ENCODE measurements at places on chromosomes 4 and X. TPM values are rescaled to one million over a fixed set of nuclear protein-coding genes. Genes with fewer than 3 reads are reported as not detected.

The SSX4B gene
- total RNA-seq, result not detected

The NLGN3 gene
- total RNA-seq, result 1.1 TPM

The ZIC3 gene
- not detected for total RNA-seq

The MAB21L2 gene
- not detected for total RNA-seq

The NEUROG2 gene
- 0.18 TPM for total RNA-seq

The TCP11X2 gene
- not detected for total RNA-seq

The HS3ST1 gene
- 0.51 TPM for total RNA-seq

The MAGEA9B gene
- total RNA-seq, result not detected

The MUC7 gene
- total RNA-seq, result not detected

The TRIML2 gene
- not detected for total RNA-seq

The RHOXF2B gene
- total RNA-seq, result not detected

The ERAS gene
- not detected for total RNA-seq

The CLDN22 gene
- total RNA-seq, result not detected

The CFAP47 gene
- not detected for total RNA-seq

The ATP10D gene
- 1.6 TPM for total RNA-seq

The SPP1 gene
- 1.0 TPM for total RNA-seq

The IL21 gene
- 138 TPM for total RNA-seq

The CAPN6 gene
- total RNA-seq, result not detected

The C1GALT1C1 gene
- total RNA-seq, result 23.7 TPM

The CFAP99 gene
- total RNA-seq, result not detected

The USP26 gene
- total RNA-seq, result not detected

The RXFP1 gene
- not detected for total RNA-seq

The MAGEE2 gene
- not detected for total RNA-seq

The PPA2 gene
- 67.2 TPM for total RNA-seq

The PPP1R2C gene
- not detected for total RNA-seq

The REELD1 gene
- total RNA-seq, result not detected

The CCDC110 gene
- total RNA-seq, result not detected

The MMAA gene
- total RNA-seq, result 18.1 TPM

The FRG1 gene
- 84.4 TPM for total RNA-seq

The SULT1B1 gene
- 0.17 TPM for total RNA-seq

The RGS12 gene
- total RNA-seq, result 3.6 TPM

The TRIM60 gene
- not detected for total RNA-seq

The ENAM gene
- total RNA-seq, result not detected

The GABRG1 gene
- total RNA-seq, result not detected

The MAP3K15 gene
- total RNA-seq, result 0.18 TPM

The CLNK gene
- total RNA-seq, result 0.57 TPM

The NAP1L2 gene
- 1.8 TPM for total RNA-seq

The S100P gene
- 1.9 TPM for total RNA-seq

The CYSLTR1 gene
- 13.9 TPM for total RNA-seq

The CT45A5 gene
- total RNA-seq, result not detected

The ATP2B3 gene
- total RNA-seq, result 0.05 TPM

The ATOH1 gene
- total RNA-seq, result not detected

The BEND4 gene
- total RNA-seq, result 0.47 TPM

The TCEAL5 gene
- total RNA-seq, result not detected

The DCAF8L2 gene
- total RNA-seq, result not detected

The DGKQ gene
- 18.0 TPM for total RNA-seq

The DMRTC1B gene
- not detected for total RNA-seq

The TLR1 gene
- total RNA-seq, result 1.9 TPM

The RBMXL3 gene
- not detected for total RNA-seq

The HPSE gene
- 23.1 TPM for total RNA-seq

The SH2D1A gene
- total RNA-seq, result 50.4 TPM

The TMEM31 gene
- not detected for total RNA-seq

The PRDM8 gene
- 11.9 TPM for total RNA-seq

Data from activated T-helper 1 cell treated with anti-CD3 and anti-CD28 coated beads, Interleukin-12 subunit alpha, Interleukin-12 subunit beta, Interleukin-2, Interleukin-4 antibody, amounts not matched to agents 30 ng/mL and 10 ng/mL and 1 ng/mL, durations not matched to agents 14 hours and 24 hours and 36 hours (primary cell).